ENCODE measurements at places on chromosomes 16 and 17. TPM values are rescaled to one million over a fixed set of nuclear protein-coding genes. Genes with fewer than 3 reads are reported as not detected.

Gene FOXL1
- not detected for total RNA-seq

Gene WNK4
- total RNA-seq, result 30.4 TPM

Gene VEZF1
- 31.0 TPM for total RNA-seq

Gene CAVIN1
- total RNA-seq, result 162 TPM

DNA sequence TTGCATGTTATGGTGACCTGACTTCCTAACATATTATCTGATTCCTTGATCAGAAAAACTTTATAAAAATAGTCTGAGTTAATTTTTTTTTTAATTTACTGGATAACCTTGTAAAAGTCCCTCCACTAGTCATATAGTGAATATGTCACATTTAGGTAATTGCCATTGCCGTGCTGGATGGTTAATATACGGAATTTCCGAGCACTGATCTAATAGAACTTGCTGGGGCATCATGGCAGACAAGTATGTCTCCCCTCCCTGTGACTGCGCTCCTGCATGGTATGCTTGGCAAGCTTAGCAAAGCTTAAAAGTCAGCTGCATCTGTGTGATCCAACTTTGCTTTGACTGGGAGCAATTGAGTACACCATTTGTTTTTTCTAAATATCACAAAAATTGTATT is 239.4 kb upstream of the TBX2 start:
- H3K36me3 ChIP-seq, result no peaks in the 10 kb centered on the region
- H3K4me3 ChIP-seq, result no peak overlapping the region
- H3K4me1 ChIP-seq, result peaks cover 25% of the 10 kb centered on the region
- no peak for DNase-seq
- no peaks in the 10 kb centered on the region for H3K27me3 ChIP-seq

GRCh38 chr17:69959283-69959682 is 115.7 kb upstream of the KCNJ16 start:
- peaks cover 11% of the 10 kb centered on the region for H3K4me1 ChIP-seq
- no peak for DNase-seq
- no peak overlapping the region for H3K4me3 ChIP-seq
- H3K27me3 ChIP-seq, result no peaks in the 10 kb centered on the region
- H3K36me3 ChIP-seq, result no peaks in the 10 kb centered on the region
- H3K27ac ChIP-seq, result no peak overlapping the region

GRCh38 chr17:61486135-61487120 is 34.2 kb downstream of the TBX4 start:
- H3K4me3 ChIP-seq, result no peak overlapping the region
- H3K27ac ChIP-seq, result no peak overlapping the region
- peaks cover 3% of the 10 kb centered on the region for H3K4me1 ChIP-seq
- H3K36me3 ChIP-seq, result no peaks in the 10 kb centered on the region
- no peaks in the 10 kb centered on the region for H3K27me3 ChIP-seq
- DNase-seq, result peak; percentile 14

DNA sequence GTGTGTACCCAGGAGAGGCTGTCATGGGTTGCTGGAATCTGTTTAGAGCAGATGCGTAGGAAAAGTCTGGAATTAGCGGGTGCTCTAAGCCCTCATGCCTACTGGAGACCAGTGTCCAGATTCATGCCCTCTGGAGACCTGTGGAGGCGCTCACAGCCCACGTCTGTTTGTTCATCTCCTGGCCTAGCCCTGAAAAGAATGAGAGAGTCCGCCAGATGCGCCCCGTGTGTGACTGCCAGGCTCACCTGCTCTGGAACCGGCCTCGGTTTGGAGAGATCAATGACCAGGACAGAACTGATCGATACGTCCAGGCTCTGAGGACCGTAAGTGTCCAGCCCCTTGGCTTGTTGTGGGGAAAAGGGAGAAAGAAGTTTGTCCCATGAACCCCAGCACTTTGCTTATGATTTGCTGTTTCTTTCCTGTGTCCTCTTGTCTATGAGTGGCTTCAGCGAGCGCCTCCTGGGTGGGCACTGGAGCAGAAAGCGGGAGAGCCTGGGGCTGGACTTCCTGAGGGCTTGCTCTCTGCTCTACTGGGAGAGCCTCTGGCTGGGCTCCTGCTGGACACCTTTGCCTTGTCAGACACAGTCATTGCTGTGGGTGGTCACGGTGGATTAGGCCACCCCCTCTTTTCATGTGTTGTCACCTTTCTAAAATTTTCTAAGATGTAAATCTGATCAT is 35.3 kb downstream of the PRMT7 start:
- peaks cover 96% of the 10 kb centered on the region for H3K36me3 ChIP-seq
- no peak overlapping the region for H3K27ac ChIP-seq
- no peak for DNase-seq

DNA sequence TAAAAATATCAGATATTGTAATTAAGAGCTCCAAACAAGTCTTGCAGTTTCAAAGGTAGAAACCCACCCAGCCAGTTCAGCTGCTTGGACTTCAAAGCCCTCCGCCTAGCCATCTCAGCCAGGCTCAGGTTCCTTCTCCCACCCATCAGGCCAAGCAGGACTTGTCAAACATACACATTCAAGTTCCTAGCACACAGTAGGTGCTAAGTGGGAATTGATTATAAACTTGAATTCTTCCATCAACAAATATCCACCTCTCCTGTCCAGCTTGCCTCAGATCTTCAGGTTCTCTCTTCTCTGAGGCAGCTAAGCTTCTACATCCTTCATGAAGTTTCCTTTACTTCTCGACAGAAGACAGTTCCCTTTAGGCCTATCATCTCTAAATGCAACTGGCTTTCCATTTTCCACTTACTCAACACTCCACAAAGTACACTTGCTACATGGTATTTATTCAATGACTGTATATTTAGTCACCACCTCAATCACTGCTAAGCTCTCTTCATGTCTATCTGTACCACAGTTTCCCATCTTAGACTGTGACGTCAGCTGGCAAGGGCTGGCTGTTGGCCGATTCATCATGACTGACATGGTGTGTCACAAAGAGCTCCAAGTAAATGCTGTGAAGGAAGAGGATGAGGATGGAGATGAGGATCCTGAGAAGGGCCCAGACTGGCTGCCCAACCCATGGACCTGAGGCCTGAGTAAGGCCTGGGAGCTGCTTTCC is 13.3 kb upstream of the COG7 start:
- no peak for DNase-seq
- no peak overlapping the region for H3K27ac ChIP-seq
- no peaks in the 10 kb centered on the region for H3K27me3 ChIP-seq
- no peak overlapping the region for H3K4me3 ChIP-seq

DNA sequence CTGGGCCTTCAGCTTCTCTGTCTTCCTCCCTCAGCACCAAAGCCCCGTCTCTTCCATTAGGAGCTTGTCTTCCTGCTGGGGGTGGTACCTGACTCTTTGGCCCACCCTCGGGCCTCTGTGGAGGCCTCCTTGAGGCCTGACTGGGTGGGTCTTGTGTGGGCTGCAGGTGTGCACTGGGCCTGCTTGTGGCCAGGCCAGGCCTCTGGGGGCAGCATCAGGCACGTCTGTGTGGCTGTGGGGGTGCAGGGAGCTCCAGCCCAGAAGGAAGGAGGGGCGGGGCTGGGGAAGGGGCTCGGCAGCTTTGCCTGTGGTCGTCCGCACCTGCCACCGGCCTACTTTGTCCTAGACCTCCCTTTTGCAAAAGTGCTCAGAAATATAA is 7.0 kb downstream of the PIGQ start:
- H3K27me3 ChIP-seq, result no peaks in the 10 kb centered on the region
- H3K27ac ChIP-seq, result no peak overlapping the region
- H3K4me1 ChIP-seq, result peaks cover 39% of the 10 kb centered on the region
- H3K4me3 ChIP-seq, result no peak overlapping the region
- no peak for DNase-seq

DNA sequence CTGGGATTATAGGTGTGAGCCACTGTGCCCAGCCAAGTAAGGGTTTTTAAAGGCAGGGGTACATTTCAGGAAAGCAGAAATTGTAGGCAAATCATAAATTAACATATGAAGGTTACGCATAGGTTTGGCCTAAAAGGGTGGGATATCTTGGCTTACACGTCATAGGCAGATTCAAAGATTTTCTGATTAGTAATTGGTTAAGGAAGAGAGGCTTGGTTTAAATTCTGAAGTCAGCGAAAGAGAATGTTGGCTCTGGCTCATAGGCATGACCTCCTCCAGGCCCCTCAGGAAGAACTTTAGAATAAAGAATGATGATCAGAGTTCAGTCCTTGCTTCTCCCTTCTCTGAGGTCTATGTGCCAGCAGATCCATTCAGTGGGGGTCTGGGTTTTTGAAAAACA is 124.8 kb upstream of the RBBP6 start:
- H3K27ac ChIP-seq, result no peak overlapping the region
- H3K4me3 ChIP-seq, result no peak overlapping the region
- H3K27me3 ChIP-seq, result no peaks in the 10 kb centered on the region
- no peaks in the 10 kb centered on the region for H3K36me3 ChIP-seq

DNA sequence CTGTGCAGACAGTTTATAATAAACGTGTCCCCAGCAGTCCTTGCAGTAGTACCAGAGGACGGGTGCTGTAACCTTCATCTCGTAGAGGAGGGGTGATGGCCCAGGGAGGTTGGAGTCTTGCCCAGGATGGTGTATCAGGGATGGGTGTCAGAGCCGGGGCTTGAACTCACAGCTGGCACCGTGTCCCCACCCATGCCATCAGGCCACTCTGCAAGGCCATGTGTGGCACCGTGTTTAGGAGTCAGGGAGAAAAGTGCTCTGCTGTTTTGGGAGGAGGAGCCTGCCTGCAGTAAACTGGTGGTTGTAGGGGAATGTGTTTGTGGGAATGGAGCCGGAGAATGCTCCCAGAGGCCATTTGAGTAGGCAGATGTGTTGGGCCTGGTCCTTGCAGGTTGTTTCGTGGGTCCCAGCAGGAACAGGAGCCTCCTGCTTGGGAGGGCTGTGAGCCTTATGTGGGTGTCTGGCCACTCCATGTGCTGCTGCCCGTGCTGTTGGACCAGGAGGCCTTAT is 1.7 kb downstream of the ADORA2B start:
- no peaks in the 10 kb centered on the region for H3K36me3 ChIP-seq
- peaks cover 23% of the 10 kb centered on the region for H3K4me1 ChIP-seq
- H3K4me3 ChIP-seq, result no peak overlapping the region
- peaks cover 22% of the 10 kb centered on the region for H3K27me3 ChIP-seq
- H3K27ac ChIP-seq, result no peak overlapping the region
- DNase-seq, result no peak

DNA sequence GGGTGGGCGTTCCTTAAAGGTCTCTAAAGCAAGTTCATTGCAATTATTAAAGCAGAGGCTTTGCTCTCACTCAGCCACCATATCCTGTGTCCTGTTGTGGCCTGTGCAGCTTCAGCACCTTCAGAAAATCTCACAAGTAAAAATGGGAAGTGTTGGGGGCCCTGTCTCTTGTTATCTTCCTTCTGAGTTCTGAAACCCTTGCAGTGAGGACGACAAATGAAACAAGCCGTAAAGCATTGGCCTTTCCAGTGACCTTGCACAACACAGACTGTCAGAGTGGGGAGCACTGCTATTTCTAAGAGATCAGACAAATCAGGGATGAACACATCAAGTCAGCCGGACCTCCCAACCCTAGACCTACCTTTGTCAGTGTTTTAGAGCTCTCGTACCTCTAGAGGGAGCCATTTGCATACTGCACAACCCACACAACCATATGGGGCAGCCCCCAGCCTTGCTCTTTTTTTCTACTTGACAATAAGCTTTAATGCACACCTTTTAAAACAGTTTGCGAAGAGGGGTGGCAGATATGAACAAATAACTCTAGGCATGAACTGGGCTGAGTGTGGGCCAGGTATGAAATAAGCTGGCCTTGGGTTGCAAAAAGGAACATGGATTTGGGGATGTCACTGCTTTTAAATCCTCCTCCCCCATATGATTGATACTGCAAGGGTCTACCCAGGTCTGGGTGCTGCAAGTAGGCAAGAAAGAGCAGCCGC is 89.8 kb downstream of the KATNIP start:
- peaks cover 30% of the 10 kb centered on the region for H3K36me3 ChIP-seq
- DNase-seq, result peak; percentile 82
- no peak overlapping the region for H3K27ac ChIP-seq
- no peaks in the 10 kb centered on the region for H3K27me3 ChIP-seq

DNA sequence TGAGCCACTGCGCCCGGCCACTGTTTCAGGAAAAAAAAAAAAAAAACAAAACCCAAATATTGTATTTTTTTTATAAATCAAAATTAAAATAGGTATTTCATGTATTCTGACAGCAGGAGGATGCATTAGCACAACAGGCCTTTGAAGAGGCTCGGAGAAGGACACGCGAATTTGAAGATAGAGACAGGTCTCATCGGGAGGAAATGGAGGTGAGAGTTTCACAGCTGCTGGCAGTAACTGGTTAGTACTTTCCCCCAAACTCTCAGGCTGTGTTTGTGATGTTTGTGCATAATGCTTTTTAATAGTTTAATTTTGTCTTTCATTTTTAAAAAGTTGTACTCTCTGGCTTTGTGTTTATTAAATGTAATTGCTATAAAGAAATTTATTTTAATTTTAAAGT is 27.6 kb upstream of the PHAF1 start:
- no peak for DNase-seq
- no peaks in the 10 kb centered on the region for H3K4me1 ChIP-seq
- no peak overlapping the region for H3K4me3 ChIP-seq
- H3K27me3 ChIP-seq, result no peaks in the 10 kb centered on the region
- H3K27ac ChIP-seq, result no peak overlapping the region

- H3K27ac ChIP-seq, result no peak overlapping the region
- H3K27me3 ChIP-seq, result no peaks in the 10 kb centered on the region
- H3K36me3 ChIP-seq, result peaks cover 4% of the 10 kb centered on the region
- peaks cover 54% of the 10 kb centered on the region for H3K4me1 ChIP-seq
- no peak overlapping the region for H3K4me3 ChIP-seq
Observed at GRCh38 chr17:64218066-64218465, 45.0 kb downstream of the TEX2 start.

GRCh38 chr17:19317359-19318095 is 45.0 kb downstream of the B9D1 start:
- H3K4me3 ChIP-seq, result no peak overlapping the region
- H3K27me3 ChIP-seq, result no peaks in the 10 kb centered on the region
- peak overlapping the region; percentile 50 for H3K27ac ChIP-seq
- no peaks in the 10 kb centered on the region for H3K4me1 ChIP-seq
- DNase-seq, result peak; percentile 90
- peaks cover 51% of the 10 kb centered on the region for H3K36me3 ChIP-seq

GRCh38 chr17:38428112-38428642 is at the start of gene ARHGAP23:
Gene ARHGAP23, plus strand, starts transcription at chr17:38428464. Its CDS starts 22 bp downstream, at chr17:38428486.
- H3K4me1 ChIP-seq, result peaks cover 63% of the 10 kb centered on the region
- peak within 1 kb of the TSS; percentile 90 for H3K27ac ChIP-seq
- no peaks in the 10 kb centered on the region for H3K27me3 ChIP-seq
- peak; percentile 80 for DNase-seq
- no peaks in the 10 kb centered on the region for H3K36me3 ChIP-seq
- H3K4me3 ChIP-seq, result peak within 1 kb of the TSS; percentile 85

- peak; percentile 5 for DNase-seq
- H3K27me3 ChIP-seq, result no peaks in the 10 kb centered on the region
- no peaks in the 10 kb centered on the region for H3K36me3 ChIP-seq
- H3K4me1 ChIP-seq, result no peaks in the 10 kb centered on the region
Observed at GRCh38 chr16:7888411-7888810, 555.8 kb downstream of the RBFOX1 start.

Data from stomach (tissue), 19 donors.